ENCODE measurements at places on chromosomes 12 and 14. TPM values are rescaled to one million over a fixed set of nuclear protein-coding genes. Genes with fewer than 3 reads are reported as not detected.

The IL22 gene
- not detected for total RNA-seq

The CLEC4C gene
- total RNA-seq: not detected

DNA sequence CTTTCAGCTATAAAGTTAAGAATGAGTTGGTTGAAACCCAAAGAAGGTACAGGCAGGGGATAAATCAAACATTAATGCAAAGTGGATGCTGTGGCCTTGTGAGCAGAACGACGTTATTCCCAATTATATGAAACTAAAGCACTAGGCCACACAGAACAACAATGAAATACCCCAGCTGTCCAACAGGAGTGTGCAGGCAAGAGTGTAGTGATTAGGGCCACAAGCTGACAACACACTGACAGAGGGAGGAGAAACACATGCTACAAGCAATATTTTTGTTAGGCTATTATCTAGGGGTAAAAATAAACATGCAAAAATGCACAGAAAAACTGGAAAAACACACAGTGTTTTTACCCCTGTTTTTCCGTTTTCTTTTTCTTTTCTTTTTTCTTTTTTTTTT, 15.0 kb downstream of the MAP3K9 start:
- no peak for DNase-seq

DNA sequence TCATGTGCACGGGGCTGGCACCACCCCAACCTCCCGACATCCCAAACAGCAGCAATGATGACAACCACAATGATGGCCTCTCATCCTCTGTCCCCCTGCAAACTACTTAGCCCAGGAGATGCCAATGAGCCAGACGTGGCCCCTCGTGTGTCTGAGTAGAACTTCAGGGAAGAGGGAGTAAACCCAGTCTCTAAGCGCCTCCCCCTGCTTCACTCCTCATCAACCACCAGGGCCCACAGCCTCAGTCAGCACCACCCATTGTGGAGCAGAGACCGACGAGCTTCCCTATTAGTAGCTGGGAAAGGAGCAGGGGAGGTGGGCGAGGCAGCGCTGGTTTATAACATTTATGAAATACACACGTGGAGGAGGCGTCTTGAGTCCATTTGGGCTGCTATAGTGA, 182.7 kb upstream of the SFSWAP start:
- DNase-seq: no peak

DNA sequence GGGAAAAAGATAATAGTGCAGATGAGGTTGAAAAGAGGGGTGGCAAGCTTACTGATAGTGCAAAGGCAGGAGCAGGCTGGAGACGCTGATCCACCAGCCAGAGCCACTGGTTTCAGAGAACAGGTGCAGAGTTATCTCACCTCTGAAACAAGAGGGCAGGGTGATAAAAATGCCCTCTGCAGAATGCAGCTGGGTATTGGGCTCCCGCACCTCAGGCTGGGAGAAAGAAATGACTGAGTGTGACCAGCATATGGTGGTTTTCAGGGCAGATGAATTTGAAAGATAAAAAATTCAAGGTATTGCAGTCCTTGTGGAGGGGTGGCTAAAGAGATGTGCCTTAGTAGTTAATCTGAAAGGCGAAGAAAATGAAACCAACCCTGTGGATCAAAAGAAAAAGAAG, 2.9 kb upstream of the TMEM30B start:
- DNase-seq: no peak

DNA sequence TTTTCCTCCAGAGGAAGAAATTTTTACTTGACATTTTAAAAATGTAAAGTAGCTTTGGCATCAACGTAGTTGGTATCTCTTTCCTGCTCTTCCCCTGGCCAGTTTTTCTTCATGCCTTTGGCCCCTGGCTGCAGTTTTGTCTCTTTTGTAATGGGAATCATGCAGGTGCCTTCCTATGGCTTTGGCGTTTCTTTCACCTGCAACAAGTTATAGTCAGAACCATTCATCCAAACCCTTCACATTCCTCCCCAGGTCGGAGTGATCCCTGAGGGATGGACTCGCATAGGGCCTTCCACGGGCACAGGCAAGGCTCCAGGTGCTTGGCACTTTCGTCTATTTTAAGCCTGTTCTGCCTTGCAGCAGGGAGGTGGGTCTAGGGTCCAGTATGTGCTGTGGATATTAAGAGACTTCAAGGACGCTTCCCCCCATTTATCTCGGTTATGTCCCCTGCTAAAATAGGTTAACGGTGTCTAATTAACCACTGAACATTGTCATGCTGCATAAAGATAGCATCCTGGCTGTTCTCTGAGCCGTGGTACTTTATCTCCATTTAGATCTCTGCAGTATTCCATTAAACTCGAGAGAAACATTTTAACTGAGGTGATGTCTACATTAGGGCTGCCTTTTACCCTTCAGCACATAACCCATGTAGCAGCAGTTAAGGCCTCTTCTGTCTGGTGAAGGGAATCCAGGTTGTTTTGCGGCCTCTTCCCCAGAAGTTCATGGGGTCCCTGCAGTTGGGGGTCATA, 66.3 kb downstream of the IFT43 start:
- no peak for DNase-seq

DNA sequence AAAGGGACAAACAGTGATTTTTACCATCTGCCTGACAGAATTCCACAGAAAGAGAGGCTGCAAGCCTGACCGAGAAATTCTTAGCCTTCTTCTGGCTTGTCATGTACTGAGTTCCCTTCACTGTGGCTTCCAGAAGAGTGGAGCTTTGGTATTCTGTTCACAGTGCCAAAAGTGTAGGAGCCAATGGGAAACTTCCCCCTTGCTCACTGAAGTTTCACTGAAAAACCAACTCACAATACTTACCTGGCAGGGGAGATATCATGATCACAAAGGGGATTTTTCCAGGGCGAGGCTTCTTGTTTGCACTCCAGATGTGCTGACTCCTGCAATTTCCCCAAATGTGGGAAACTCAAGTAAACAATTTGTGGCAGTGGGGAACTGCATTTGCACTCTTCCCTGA, 31.7 kb upstream of the MMP19 start:
- no peak for DNase-seq

DNA sequence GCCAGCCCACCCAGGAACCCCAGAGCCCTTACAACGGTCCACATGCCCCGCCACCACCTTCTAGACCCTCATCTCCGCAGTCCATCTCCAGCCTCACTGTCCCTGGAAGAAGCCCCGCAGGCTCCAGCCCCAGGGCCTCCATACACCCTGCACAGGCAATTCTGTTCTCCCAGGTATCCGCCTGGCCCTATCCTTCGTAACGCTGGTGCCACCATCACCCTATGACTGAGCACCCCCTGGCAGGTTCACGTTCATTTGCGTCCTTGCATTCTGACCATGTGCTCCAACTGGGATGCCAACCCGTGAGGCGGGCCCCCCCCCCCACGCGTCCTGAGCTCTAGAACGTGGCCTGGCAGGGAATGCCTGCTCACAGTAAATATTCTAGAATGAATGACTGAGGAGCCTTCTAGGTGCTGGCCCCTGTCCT, 675 bp upstream of the SCARB1 start:
- no peak for DNase-seq

DNA sequence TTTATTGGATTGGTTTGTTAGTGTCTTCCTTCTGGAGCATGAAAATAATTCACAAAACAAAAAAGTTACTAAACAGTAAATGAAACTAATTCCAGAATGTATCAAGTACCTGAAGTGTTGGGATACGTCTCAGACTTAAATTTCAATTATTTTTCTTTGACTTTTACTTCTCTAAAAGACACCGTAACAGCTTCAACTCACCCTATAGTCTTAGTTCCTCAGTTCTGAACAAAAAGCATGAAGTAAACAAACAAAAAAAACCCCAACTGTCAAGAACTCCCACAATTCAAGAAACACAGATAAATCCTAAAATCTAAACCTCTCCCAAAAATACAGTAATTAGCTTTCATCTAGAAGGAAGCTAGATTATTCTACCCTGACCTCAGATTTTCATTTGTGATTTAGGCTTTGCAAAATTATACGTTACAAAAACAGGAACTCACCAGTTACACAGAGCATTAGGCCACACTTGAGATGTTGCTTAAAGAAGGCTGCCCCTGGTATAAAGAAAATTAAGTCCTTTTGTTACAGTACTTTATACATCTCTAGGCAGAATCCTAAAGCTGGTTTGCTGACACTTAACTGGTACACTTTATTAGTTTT, 10.2 kb downstream of the HEATR5A start:
- DNase-seq: no peak

DNA sequence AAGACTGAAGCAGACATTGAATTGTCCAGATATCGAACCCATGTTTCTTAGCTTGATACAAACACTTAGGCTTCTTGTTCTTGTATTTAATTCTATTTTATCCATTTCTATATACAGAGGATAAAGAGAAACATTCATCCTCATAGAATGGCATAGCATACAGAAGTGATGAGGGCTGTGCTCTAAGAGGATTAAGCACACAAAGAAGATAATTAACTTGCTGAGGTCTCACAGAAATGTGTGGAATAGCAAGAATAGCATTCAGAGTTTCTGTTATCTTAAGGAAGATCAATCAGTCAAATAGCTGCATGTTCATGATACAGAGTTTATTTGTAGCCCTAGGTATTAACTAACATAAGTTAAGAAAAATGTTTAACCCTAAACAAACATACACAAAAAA, 27.3 kb upstream of the STRAP start:
- DNase-seq: no peak

All from foreskin keratinocyte (primary cell).